ENCODE measurements at places on chromosomes 2 and 18. TPM values are rescaled to one million over a fixed set of nuclear protein-coding genes. Genes with fewer than 3 reads are reported as not detected.

DNA sequence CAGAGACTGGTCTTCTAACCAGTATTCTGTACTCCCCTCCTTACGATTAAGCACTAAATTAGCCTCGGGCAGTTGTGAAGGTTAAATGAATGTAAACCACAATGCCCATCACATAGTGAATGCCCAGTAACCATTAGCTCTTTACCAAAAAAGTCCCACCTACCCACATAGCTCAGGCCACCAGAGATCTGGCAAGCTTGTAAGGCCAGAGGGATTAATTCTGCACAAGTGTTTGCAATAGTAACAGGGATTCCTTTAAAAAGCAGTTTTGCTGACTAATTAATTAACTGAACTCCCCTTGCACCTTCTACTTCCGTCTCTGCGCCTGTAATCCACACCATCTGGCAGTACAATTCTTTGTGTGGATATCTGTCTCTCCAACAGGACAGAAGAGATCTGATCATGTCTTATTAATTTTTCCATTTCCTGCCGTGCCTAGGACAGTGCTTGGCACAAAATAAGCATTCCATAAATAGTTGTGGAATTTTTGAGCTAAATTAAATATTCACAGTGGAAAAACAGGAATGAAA lies 36.2 kb upstream of the IGFBP2 start:
- DNase-seq = no peak

- no peak for DNase-seq
These were observed 166.0 kb upstream of the FAM98A start for GRCh38 chr2:33765122-33765521.

DNA sequence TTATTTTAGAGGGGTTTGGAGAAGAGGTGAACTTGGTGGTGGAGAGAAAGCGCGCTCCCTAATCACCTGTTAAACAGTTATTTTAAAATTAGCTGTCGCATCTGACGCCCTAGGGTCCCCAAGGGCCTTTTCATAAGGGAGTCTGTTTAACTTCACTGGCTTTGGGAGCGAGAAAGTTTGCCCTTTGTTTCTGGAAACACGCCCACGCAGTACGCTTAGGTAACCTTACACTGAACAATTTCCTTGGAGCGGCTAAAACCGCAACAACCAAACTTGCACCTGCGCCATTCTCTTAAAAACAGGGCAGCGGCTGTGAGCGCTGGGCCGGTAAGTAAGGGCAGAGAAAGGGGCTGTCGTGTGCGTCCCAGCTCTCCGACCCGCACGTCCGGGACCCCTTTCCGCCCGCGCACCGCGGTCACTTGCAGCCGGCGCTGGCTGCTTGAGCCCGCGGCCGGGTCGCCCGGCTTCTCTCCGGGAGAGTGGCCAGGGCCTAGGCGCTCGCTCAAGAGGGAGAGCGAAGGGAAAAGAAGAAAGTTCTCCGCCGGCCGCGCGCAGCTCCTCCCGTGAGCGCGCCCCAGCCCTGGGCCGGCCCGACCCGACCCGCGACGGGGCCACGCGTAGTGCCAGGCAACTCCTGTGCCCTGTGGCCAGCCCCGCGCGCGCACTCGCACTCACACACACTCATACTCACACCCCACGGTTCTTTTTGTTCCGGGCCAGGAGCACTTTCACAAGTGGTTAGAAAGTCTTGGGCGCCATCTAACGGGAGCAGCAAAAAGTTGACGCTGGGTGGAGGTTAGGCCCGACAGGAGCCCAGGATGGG lies 19.2 kb downstream of the POU3F3 start:
- no peak for DNase-seq

DNA sequence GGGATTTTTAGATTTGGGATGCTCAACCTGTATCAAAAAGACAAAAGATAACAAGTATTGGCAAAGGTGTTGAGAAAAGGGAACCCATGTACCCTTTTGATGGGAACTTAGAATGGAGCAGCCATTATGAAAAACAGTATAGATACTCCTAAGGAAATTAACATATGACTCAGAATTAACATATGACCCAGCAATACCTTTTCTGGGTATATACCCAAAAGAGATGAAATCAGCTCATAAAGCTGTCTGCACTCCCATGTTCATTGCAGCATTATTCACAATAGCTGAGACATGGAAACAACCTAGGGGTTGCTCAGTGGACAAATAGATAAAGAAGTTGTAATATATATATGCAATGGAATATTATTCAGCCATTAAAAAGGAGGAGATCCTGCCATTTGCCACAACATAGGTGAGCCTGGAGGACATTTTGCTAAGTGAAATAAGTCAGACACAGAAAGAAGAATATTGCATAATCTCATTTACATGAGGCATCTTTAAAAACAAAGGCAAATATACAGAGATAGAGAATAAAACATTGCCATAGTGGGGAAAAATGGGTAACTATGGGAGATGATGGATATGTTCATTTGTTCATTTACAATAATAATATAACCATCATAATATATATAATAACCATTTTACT lies 142.1 kb downstream of the PTRHD1 start:
- DNase-seq = no peak

The AGXT gene
- total RNA-seq = not detected

The OXER1 gene
- total RNA-seq = not detected

The DQX1 gene
- total RNA-seq = not detected

The IL18R1 gene
- total RNA-seq = 5.3 TPM

The LYG1 gene
- 1.2 TPM for total RNA-seq
